ENCODE measurements at places on chromosomes 5 and 9.

DNA sequence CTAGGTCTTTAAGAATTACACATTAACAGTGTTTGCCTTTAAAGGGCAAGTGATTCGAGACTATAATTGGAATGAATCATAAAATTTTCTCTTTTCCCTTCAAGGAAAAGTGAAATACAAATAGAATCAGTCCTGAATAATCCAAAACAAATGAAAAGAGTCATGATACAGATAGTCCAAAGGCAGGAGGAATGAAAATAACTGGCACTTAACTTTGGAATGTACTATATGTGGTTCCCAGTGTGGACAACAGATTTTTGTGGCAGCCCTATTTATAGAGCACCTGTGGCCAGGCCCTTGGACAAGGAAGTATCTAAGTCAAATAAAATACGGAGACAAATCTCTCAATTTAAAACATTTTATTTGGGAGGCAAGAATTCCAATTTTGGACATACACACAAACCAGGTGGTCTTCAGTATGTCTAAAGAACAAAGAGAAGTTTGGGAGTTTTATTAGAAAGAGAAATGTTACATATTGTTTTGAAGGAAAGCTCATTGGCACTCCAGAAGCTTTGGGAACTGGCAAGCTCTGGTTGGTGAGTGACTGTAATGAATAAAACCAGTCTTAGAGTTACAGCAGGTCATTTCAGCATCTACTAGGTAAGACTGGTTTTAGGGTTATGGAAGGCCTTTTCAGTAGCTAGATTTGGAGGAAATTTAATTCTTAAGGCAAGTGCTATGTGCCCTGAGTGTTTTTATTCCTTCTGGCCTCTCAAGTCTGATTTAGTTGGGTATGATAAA, 116.0 kb upstream of the PAM start:
- no peak for DNase-seq

DNA sequence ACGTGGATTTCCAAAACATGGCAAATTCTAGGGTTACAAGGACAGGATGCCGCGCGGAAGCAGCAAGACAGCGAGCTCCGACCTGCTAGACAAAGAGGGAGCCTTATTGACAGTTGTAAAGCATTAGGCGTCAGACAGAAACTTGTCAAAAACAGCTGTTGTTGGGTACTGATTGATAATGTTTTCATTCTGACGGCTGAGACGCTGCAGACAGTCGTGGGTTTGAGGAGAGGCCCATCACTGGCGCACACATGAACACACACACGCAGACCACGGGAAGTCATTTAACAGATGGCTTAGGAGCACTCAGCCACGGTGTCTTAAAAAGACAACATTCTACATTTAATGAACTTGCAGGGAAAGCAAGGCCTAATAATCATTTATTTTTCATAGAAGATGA, 324.0 kb downstream of the NDUFS4 start:
- no peak for DNase-seq

GRCh38 chr5:178304761-178305645, 72.4 kb upstream of the PHYKPL start:
- DNase-seq, result no peak

DNA sequence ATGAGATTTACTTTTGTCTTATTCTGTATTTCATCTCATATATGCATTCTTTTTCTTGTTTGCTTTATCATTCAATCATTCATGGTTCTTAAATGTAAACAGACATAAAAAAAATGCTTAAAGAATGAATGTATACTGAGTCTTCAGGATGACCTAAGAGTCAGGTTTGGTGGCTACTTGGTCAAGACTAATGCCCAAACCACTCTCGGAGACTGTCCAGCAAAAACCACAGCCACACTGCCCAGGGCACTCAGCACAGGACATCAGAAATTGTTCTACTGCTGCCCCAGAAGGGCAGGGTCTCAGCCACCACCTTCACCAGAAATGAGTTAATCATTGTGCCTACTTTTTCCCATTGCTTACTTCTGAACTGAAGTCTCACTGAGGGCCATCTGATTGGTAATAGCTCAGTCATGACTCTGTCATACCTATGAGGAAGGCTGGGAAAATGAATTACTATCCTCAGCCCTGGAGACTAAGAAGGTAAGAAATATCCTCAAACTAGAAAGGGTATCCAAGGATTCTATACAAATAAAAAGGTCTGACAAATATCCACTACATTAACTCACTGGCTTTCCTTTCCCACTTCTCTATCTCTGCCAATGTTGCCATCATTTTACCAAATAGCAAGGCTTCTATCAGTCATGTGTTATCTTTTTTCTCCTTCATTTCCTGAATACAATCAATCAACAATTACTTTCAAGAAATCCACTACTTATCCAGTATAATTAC, 236.1 kb downstream of the CETN3 start:
- no peak for DNase-seq

DNA sequence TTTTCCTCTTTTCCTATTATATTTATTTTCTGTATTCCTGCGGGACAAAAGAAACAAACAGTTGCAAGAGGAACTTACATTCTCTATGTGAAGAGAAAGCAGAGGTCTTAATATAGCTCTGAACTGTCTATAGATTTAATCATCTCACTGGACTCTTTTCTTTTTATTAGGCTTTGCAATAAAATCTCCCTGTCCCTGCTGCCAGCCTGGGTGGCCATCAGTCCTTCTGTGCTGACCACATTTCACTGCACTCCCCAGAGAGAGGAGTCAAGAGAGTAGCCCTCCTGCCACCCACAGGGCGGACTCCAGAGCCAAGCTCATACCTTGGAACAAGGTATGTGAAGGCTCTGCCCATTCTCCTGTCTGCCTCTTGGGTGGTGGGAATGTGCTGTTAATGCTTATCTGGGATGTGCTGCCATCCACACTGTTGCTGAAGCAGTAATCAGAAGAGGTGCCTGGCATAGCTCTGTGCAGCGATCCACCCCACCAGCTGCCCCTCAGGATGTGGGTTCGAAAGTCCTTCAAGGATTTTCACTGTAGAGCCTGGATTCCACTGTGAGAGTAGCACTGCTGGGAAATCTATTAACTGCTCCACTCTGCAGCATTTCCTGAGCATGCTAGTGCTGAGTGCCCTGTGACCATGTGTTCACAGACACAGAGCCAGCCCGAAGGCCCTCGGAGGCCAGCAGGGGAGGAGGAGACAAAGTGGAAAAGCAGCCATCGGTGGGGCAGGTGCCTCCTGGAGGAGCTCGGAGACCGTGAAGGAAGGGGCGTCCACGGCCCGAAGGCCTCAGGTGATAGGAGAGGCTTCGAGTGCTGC, 334.6 kb downstream of the MED10 start:
- no peak for DNase-seq

- DNase-seq, result no peak
Observed at GRCh38 chr5:1881098-1881572, 1.6 kb downstream of the IRX4 start.

DNA sequence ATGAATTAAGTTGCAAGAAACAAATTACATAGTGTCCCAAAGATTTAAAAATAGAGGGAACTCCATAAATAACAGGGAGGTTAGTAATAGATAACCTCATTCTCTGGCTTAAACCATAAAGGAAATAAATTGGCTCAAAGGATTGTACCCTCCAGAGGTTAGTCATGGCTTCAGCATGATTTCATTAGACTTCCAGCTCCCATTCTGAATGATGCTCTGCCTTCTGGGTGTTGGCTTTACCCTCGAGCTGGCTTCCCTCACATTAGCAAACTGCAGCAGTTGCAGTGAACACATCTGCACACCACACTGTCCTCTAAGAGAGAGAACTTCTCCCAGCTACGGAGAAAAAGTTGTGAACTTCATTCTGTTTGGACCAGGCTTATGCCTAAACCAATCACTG, 70.4 kb downstream of the RGS7BP start:
- DNase-seq, result no peak

DNA sequence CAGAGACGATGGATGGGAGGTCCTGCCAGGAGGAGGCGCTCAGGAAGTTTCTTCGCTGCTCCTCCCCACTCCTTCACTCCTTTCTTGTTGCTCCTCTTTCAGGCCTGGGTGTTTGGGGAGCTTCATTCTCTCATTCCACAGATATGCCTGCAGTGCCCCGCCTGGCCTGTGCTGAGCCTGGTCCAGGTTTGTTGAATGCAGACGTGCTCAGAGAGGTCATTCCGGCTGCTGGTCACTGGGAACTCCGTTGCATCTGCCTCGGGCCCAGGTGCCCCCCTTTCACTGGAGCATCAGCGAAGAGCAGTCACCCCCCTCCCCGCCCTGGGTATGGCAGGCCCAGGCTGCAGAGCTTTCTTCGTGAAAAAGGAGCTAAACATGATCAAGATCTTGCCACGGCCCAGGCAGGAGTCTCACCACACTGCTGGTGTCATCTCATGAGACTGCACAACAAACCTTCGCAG, 15.5 kb downstream of the SURF6 start:
- no peak for DNase-seq

- no peak for DNase-seq
Observed at GRCh38 chr5:149732324-149733128, 2.4 kb downstream of the PPARGC1B start.

DNA sequence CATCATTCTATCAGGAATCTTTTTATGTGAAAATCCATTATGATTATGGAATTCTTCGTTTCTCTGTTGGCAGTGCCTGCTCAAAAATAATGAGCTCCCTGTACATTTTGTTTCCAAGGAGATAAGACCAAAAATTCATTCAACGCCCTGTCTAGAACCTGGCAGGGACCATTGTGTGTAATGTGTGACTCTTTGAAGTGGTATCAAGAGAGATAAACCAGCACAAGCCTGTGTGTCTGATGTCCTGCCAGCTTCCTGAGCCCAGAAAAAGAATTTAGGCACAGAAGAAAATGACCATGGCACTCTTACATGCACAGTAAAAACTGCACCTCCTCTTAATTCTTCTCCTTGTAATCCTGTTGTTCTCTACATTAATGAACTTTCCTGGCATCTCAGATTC, 177.4 kb downstream of the SAXO1 start:
- DNase-seq, result no peak

DNA sequence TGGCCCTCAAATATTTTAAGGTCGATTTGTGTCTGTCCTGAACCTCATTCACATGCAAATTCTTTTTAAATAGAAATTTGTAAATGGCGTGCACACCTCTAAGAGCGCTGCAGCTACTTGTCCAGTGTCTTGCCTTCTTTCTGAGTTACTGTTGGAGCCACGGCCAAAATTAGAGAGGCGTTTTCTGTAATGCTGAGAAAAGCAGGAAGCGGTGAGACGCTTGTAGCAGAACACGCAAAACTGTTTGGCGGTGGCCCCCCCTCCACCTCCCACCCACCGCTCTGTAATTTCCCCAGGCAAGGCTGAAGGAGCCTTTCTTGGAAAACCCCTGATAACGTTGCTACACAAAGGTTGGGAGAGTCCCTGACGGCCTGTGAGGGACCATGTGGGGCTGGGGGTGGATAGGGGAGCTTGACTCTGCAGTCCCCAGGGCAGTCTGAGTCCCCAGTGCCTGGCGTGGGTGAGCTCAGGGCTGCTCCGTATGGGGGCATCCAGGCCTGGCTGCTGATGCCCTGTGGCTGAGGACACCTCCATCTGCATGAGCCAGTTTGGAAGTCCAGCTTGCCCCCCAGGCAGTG, 96.5 kb downstream of the GADD45G start:
- DNase-seq, result no peak

- no peak for DNase-seq
Observed at GRCh38 chr5:103424453-103425205, 138.0 kb downstream of the NUDT12 start.

GRCh38 chr5:143271431-143271830, 132.1 kb downstream of the NR3C1 start:
- no peak for DNase-seq

DNA sequence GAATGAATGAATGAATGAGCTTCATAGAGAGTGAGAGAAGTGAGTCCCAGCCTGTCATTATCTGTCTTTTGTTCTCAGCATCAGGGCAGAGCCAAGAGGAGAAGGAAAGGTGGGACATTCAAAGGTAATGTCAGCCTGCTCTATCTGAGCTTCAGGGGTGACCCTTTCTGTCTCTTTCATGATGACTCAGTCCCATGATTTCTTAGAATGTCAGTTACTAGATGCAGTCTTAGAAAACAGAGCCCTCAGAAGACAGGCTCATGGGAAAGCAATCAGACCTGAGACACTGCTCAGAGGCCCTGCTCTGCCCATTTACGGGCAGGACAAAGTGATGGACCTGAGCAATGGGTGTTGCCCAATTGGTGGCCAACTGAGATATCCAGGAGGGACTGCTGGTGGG, 1.1 kb downstream of the SPATA31D1 start:
- no peak for DNase-seq

GRCh38 chr5:174735498-174736330, 11.3 kb downstream of the MSX2 start:
- no peak for DNase-seq

DNA sequence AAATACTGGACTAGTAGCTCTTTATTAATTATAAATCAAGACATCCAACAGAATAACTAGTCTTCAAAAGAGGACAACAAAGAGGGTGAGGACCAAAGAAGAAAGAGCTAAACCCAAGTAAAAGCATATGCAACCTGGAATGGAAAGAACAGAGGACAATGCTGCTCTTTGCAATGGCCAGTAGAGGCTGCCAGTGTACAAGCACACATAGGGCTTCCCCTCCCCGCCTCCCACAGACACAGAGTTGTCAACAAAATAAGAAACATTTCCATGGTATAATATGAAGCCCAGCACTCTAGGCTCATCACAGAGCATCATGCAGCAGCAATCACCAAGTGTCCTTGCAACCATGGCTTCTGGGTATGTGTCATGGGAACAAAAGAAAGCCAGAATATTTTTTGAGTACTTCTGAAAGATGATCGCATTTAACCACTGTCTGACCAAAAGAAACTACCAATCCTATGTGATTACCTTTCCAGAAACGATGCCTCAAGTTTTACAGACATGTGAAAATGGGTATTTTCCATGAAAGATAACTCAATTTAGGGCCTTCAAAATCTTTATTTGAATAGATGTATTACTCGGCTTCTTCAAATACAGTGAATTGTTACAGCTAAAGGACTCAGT, 58.1 kb downstream of the RFX3 start:
- DNase-seq, result peak; percentile 50

DNA sequence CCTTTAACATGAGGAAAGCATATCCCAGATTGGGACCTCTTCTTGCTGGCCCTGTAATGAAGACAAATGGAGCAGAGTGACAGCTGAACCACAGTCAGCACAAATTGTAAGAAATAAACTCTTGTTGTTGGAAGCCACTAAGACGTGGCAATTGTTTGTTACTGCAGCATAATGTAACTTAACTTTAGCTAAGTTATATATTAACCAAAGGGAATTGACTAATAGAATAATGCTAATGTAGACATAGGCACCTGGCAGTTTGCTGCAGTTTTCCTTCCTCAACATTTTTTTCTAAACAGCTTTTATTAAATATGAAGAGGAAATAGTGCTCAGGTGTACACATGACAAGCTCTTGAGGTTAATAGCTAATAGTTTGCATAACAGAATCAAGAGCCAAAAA, 300.7 kb upstream of the SLC30A5 start:
- DNase-seq, result no peak
